ENCODE measurements at places on chromosomes 2 and 18. TPM values are rescaled to one million over a fixed set of nuclear protein-coding genes. Genes with fewer than 3 reads are reported as not detected.
A peak's percentile ranks its signal among the peaks of the same experiment; 100 is the strongest.

The C2orf81 gene
- total RNA-seq = 0.56 TPM

The IL1A gene
- total RNA-seq = 9.4 TPM

The UXS1 gene
- 18.2 TPM for total RNA-seq

The DYNAP gene
- 26.2 TPM for total RNA-seq

GRCh38 chr2:127606625-127607398, 39.1 kb upstream of the GPR17 start:
- ATAC-seq = no peak

GRCh38 chr18:80143881-80144280, 34.8 kb downstream of the ADNP2 start:
- ATAC-seq = no peak

GRCh38 chr2:1233281-1233680, 180.0 kb upstream of the TPO start:
- ATAC-seq = no peak

- ATAC-seq = no peak
Measured at GRCh38 chr2:204971206-204971907, 426.1 kb downstream of the PARD3B start.

GRCh38 chr2:219297766-219298456, 11.3 kb downstream of the PTPRN start:
- ATAC-seq = no peak

- peak; percentile 80 for ATAC-seq
Measured at GRCh38 chr2:64784168-64785061, 130.7 kb upstream of the SERTAD2 start.

- ATAC-seq = no peak
Measured at GRCh38 chr2:117859924-117860647, 45.6 kb downstream of the DDX18 start.
